Uterine smooth muscle cell (primary cell): ENCODE measurements at places on chromosomes 3 and 15. TPM values are rescaled to one million over a fixed set of nuclear protein-coding genes. Genes with fewer than 3 reads are reported as not detected.

Gene PATL2
- total RNA-seq, result 0.62 and 0.77 TPM in 2 replicates

Gene C3orf80
- 1.7 and 4.9 TPM in 2 replicates for total RNA-seq

Gene UROC1
- total RNA-seq, result not detected in 2 replicates

Gene RPL39L
- total RNA-seq, result 31.7 and 65.0 TPM in 2 replicates

Gene CFAP100
- total RNA-seq, result not detected in 2 replicates

Gene ARL14
- total RNA-seq, result not detected in 2 replicates

Gene TBL1XR1
- total RNA-seq, result 153 and 177 TPM in 2 replicates

Gene GOLGA8T
- not detected in 2 replicates for total RNA-seq

Gene FBXL22
- 0.22 and 1.5 TPM in 2 replicates for total RNA-seq

Gene A4GNT
- total RNA-seq, result not detected in 2 replicates

Gene ARHGEF26
- 2.1 and 2.2 TPM in 2 replicates for total RNA-seq

Gene SLC2A2
- not detected in 2 replicates for total RNA-seq

Gene GNAT1
- not detected in 2 replicates for total RNA-seq

Gene HGD
- total RNA-seq, result 0.33 TPM in 1 of 2 replicates, not detected in the other

Gene DAPK2
- total RNA-seq, result 4.2 and 5.8 TPM in 2 replicates

Gene EPHA3
- total RNA-seq, result 1.9 and 2.2 TPM in 2 replicates

Gene GOLGA6L9
- 1.8 and 2.2 TPM in 2 replicates for total RNA-seq

Gene MRAS
- 39.2 and 73.6 TPM in 2 replicates for total RNA-seq

Gene SLC12A1
- not detected in 2 replicates for total RNA-seq

Gene PPARG
- total RNA-seq, result 35.6 and 49.2 TPM in 2 replicates

Gene LTF
- under 0.01 TPM in 1 of 2 replicates, not detected in the other for total RNA-seq

Gene GNB4
- 62.5 and 103 TPM in 2 replicates for total RNA-seq

Gene IP6K2
- 38.3 and 40.7 TPM in 2 replicates for total RNA-seq

Gene RASGRF1
- total RNA-seq, result under 0.01 and 0.37 TPM in 2 replicates

Gene EPHB1
- 0.12 and 0.77 TPM in 2 replicates for total RNA-seq

Gene MESP1
- 0.44 and 1.1 TPM in 2 replicates for total RNA-seq

Gene TGM4
- total RNA-seq, result not detected in 2 replicates
